Right cardiac atrium (tissue), 5 donors: ENCODE measurements at places on chromosomes 2 and 18.
A peak's percentile ranks its signal among the peaks of the same experiment; 100 is the strongest.

DNA sequence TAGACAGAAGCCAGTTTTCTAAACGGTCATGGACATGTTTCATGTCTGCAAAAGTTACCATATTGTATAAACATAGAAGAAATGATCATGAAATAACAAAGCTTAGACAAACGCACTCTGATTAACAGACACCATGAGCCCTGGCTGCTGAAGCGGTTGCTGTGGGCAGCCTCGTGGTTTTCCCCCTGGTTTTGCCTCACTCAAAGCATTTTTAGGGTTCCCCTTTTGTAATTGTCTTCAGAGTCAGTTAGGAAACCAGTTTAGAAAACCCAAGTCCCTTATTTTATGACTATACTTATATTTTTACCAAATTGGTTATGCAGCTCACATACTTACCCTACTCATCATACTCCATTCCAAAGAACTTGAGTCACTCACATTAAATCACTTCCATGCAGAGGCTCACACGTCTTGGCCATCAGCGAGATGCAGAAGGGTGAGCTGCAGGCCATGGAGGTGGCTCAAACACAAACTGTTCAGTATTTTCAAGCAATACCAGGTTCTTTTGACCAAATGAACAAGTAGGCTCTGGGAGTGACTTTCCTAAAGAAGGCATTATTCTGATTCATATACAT is 105.6 kb upstream of the SALL3 start:
- no peak for DNase-seq

DNA sequence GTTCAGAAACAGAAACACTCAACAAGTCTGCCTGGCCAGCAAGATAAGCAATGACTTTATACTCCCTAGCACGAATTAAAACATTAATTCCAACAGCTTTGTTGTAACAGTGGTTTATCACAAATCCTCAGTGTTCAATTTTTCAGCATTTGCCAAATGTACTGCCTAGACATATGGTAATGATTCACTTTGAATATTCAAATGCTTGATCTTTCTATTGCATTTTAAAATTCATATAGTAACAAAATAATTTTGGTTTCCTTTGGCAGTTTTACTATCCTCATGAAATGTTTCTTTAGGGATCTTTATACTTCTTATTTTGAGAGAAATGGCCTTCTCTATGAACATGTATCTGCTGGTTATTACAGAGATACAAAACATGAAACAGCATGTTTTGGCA is 851.8 kb upstream of the NXPH2 start:
- DNase-seq = no peak

GRCh38 chr2:189698020-189698887 is 23.8 kb downstream of the ANKAR start:
- no peak for DNase-seq

- peak; percentile 91 for DNase-seq
These were observed 182.3 kb upstream of the PGAP1 start for GRCh38 chr2:197108758-197109157.

- DNase-seq = no peak
These were observed 10.8 kb upstream of the MAPRE2 start for GRCh38 chr18:35030277-35030989.
